ENCODE measurements at places on chromosomes 3 and 15.

DNA sequence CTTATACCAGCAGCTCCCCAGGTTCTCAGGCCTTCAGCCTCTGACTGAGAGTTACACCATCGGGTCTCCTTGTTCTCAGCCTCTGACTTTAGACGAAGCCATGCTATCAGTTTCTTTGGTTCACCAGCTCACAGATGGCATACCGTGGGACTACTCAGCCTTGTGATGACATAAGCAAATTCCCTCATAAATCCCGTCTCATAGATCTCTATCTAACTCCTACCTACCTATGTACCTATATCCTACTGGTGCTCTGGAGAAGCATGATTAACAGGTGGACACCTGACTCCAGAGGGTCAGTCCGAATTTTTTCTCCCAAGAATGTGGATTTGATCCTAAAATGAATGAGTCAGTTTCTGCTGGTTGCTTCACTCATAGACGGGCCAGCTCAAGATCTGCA lies 59.1 kb upstream of the CDV3 start:
- no peak for DNase-seq

DNA sequence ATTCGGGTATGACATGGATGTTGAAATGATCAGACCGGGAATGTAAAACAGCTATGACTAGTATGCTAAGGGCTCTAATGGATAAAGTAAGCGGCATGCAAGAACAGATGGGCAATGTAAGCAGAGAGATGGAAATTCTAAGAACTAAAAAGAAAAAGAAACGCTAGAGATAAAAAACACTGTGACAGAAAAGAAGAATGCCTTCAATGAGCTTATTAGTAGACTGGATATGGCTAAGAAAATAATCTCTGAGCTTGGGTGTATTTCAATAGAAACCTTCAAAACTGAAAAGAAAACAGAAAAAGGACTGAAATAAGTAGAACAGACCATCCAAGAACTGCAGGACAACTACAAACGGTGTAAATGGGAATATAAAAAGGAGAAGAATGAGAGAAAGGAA lies 101.2 kb downstream of the HES1 start:
- DNase-seq = no peak

DNA sequence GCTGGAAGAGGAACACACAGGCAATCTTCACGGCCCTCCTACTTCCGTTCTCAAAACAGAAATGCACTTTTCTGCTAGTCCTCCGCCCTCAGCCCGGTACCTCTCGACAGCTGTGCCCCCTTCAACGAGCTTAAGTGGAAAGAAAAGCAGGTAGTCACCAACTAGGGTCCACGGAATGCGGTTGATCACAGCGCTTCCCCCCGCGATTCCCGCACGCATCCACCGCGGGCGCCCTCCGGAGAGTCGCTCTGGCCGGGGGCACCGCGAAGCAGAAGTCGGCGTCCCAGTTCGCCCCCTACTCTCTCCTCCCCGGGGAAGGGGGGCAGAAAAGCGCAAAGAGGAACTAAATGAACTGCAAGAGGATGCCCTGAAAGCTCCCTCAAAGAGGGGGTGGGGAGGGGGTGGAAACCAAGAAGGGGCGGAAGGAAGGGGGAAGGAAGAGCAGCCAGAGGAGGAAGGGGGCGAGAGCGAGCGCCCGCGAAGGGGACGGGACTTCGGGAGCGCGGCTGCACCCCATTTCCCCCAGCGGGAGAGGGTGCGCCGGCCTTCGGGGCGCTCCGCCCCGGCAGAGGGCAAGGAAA lies 738 bp downstream of the ACAP2 start:
- no peak for DNase-seq

DNA sequence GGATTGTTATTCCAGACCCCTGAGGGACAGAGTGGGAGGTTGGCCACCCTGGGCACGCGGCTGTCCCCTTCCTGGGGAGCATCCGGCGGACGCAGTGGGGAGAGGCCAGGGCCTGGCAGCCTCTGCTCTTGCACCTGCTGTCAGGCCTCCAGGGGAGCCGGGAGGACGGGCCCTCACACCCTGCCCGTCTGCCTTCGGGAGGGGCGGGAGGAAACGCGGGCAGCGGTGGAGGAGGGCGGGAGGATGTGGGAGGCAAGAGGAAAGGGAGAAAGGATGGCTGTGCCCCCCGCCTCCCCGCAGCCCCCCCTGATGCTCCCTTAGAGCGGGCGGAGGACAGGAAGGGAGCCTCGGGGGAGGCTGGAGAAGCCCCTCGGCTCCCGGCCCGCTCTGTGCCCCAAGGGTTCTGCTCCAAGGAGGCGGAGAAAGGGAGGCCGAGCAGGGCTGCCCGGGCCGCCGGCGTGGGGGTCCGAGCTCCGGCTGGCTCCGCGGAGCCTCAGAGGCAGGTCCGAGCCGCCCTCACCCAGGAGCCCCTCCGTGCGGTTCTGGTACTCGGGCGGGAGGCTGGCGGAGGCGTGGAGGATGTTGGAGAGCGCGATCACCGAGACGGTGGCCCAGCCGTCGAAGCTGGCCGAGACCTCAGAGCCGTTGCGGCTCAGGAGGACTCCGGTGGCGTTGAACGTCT lies 40.9 kb downstream of the MUC20 start:
- DNase-seq = no peak

GRCh38 chr15:69713726-69714559 lies 261.3 kb downstream of the RPLP1 start:
- no peak for DNase-seq

DNA sequence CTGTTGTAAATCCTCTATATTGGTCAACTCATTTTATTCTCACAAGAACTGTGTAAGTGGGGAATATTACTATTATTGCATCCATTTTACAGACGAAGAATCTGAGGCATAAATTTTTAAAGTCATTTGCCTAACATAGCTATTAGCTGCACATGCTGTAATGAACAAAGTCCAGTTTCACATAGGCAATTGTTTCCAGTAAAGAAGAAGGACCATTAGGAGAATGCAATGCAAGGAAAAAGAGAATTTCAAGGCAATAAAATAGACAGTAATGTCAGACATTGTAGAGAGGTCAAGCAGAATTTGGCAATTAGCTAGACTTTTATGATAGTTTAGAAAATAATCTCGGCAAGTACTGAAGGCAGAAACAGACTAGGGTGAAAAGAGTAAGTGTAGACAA lies 578.7 kb upstream of the NECTIN3 start:
- no peak for DNase-seq

GRCh38 chr15:95296643-95297042 lies 1033.9 kb upstream of the NR2F2 start:
- DNase-seq = no peak

DNA sequence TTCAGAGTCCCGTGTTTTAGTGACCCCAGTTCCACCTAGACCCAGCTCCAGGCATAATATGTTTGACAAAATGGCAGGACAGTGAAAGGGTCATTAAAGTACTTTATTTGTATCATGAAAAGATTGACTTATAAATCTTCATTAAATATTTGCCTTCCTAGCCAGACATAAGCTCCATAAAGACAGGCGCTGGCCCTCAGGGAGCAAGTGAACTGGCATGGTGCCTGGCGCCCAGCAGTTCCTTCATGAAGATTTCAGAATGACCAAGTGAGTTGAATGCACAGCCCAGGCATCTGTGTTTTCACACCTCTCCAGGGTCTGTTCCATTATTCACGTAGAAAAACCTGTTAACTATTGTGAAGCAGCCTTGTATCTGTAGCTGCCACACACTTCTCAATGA lies 166.2 kb downstream of the GAP43 start:
- no peak for DNase-seq

DNA sequence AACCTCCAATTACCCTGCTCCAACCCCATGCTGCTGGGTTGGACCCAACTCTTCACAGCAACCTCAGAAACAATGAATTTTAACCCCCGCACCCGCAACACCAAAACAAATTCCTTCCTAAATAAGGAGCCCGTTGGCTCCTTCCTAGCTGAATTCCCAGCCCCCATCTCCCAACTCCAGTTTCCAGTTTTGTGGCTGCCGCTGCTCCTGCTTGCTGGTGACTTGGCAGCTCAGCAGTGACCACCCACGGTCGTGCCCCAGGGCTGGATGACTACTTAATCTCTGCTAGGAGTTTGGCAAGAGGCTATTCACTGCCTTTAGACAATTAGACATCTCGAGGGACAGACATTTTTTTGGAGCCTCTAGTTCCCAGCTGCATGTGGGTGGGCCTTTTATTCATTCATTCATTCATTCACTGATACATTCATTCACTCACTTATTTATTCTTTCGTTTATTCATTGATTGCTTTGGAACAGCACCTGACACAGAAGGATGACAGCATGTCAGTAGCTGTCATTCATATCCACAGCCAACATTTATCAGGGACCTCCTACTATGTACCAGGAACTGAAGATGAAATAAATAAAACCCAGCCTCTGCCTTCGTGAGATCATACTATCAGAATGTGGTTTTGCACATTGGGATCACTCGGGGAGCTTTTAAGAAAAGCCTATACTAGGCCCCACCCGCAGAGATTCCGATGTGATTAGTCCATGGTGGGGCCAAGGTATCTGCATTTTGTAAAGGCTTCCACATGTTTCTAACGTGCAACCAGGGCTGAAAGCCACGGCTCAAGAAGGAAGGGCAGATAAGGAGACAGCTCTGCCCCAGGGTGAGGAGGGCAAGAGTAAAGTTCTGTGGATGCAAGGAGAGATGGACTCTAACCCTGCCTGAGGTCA lies 256.5 kb downstream of the SHQ1 start:
- DNase-seq = no peak

DNA sequence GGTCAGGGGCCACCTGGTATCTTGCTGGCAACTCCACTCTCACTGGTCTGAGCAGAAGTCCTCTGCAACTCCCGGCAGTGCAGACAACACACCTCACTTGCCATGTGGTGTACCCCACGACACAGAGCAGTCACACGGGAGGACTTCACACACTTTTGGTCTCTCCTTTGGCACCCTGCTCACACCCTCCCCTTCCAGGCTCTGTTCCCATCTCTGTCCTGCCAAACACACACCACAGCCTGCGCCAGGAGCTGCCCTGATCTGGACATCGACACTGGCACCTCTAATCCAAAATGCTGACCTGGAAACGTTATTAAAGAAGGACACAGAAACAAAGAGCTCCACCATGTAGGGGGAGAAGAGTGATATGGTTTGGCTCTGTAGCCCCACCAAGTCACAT lies 57.2 kb downstream of the SLC41A3 start:
- no peak for DNase-seq

- no peak for DNase-seq
Observed at GRCh38 chr3:134892761-134893160, 97.7 kb downstream of the EPHB1 start.

DNA sequence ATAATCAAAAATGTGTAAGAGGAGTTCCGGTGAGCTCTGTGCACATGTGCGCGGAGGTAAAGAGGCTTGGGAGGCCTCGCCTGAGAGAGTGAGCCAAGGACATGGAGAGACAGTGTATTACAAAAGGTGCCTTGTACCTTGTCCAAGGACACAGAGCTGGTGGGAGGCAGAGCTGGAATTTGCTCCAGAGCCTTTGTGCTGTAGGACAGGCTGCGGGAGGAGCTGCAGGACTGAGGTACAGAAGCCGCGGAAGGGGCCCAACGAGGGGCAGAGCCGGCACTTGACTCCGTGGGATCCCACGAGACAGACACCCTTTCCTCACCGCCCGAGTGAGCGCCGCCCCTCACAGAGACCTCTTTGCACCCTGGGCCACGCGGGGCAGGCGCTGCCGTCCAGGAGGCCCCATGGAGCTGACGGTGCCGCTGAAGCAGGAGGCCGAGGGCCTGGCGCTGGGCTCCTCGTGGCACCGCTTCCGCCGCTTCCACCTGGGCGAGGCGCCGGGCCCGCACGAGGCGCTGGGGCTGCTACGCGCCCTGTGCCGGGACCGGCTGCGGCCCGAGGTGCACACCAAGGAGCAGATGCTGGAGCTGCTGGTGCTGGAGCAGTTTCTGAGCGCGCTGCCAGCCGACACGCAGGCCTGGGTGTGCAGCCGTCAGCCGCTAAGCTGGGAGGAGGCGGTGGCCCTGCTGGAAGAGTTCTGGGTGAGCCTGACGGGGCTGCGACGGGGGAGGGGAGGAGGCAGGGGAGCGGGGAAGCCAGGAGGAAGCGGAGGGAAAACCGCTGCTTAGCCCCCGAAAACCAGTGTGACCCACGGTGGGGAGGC lies 68.7 kb downstream of the SLTM start:
- DNase-seq = no peak

- no peak for DNase-seq
Observed at GRCh38 chr15:68377766-68378165, 54.2 kb downstream of the ITGA11 start.

GRCh38 chr15:35317217-35317616 lies 228.7 kb downstream of the DPH6 start:
- no peak for DNase-seq

DNA sequence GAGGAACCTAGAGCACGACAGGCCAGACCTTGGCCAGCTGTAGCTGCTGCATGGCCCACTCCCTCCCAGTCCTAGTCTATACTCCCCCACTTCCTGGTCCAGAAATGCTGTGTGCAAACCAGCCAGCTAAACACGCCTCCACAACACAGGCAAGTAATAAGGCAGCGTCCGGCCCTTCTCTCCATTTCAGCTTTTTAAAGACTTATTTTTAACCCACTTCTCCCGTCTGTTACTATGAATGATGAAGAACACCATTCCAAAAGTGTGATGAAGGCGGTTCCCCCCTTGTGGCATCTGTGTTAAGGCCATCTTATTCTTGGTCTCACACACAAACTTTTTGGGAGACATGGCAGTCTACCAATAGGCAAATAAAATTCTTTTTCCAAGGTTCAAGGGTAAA lies 164.1 kb upstream of the CHRNA7 start:
- DNase-seq = no peak

- DNase-seq = no peak
Observed at GRCh38 chr3:48215876-48216275, 7.4 kb upstream of the CAMP start.

- DNase-seq = no peak
Observed at GRCh38 chr3:104952146-104952972, 414.4 kb upstream of the ALCAM start.

DNA sequence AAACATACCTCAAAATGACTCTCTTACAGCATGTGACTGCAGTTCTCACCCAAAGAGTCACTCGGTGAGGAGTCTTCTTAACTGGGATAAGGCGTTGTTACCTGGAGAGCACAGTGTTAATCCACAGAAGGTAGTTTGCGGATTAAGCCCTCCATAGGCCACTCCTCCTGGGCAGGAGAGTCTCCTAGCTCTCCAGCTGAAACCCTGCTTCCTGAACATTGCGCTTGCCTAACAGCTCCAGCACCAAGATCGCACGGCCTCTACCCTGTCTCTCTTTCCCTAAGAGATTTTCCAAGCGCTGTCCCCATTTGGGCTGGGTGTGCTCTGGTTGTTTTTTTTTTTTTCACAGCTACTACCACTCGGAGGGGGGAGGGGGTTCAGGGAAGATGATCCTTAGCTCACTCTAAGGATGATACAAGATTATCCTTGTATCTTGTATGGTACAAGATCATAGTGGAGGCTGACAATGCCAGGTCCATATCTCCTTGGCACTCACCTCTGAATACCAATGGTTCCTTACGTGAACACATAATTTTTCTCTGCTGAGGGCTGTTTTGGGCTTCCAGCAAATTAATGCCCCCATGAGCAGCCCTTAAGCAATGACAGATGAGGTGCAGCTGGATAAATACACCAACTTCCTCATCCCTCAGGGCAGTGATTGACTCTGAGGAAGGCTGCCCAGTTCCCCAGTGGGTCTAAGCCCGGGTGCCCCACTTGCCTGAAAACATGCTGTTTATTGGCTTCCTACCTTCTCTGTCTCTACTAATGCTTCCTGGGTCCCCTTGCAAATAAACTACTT lies 185.2 kb upstream of the TSC22D2 start:
- DNase-seq = no peak

- DNase-seq = no peak
Observed at GRCh38 chr3:127762787-127763105, 59.6 kb downstream of the MGLL start.

All from DMS 273 treated with DMSO at 0.1 percent for 48 hours (cell line).